ENCODE measurements at places on chromosomes 7 and 10. TPM values are rescaled to one million over a fixed set of nuclear protein-coding genes. Genes with fewer than 3 reads are reported as not detected.

The KCNH2 gene
- not detected for total RNA-seq

The ATG9B gene
- total RNA-seq = 2.0 TPM

The CYP3A7 gene
- total RNA-seq = not detected

The ASIC3 gene
- under 0.01 TPM for total RNA-seq

The FEZF1 gene
- not detected for total RNA-seq

The PRKAG2 gene
- 17.8 TPM for total RNA-seq

The ATOH7 gene
- 0.28 TPM for total RNA-seq

The LDB1 gene
- total RNA-seq = 35.0 TPM

The FAM180A gene
- 3.1 TPM for total RNA-seq

The HABP2 gene
- 0.19 TPM for total RNA-seq

The SEPTIN7 gene
- total RNA-seq = 191 TPM

The MICALL2 gene
- 20.9 TPM for total RNA-seq

The PITX3 gene
- under 0.01 TPM for total RNA-seq

The CCL24 gene
- total RNA-seq = not detected

The TFEC gene
- not detected for total RNA-seq

The GPER1 gene
- total RNA-seq = 3.1 TPM

The SPOCK2 gene
- 0.28 TPM for total RNA-seq

The CABCOCO1 gene
- total RNA-seq = not detected

The LIPA gene
- 61.9 TPM for total RNA-seq

The FRA10AC1 gene
- 4.2 TPM for total RNA-seq

The ACTL6B gene
- total RNA-seq = not detected

The RBP4 gene
- not detected for total RNA-seq

The EN2 gene
- total RNA-seq = not detected

The LEP gene
- total RNA-seq = not detected

The FAM25A gene
- total RNA-seq = not detected

The CEP55 gene
- total RNA-seq = 8.7 TPM

The NPSR1 gene
- not detected for total RNA-seq

The DNAJB9 gene
- 45.8 TPM for total RNA-seq

The TFPI2 gene
- total RNA-seq = 417 TPM

The TMEM236 gene
- under 0.01 TPM for total RNA-seq

The NOC3L gene
- total RNA-seq = 43.4 TPM

The MMP21 gene
- total RNA-seq = not detected

The GHRHR gene
- not detected for total RNA-seq

The FAM237B gene
- total RNA-seq = under 0.01 TPM

The TSC22D4 gene
- 13.2 TPM for total RNA-seq

The LRMDA gene
- 0.38 TPM for total RNA-seq

The GGCT gene
- total RNA-seq = 23.1 TPM

The NPY gene
- total RNA-seq = not detected

The NPC1L1 gene
- under 0.01 TPM for total RNA-seq

The KAT6B gene
- 28.2 TPM for total RNA-seq

The PNLIPRP1 gene
- total RNA-seq = not detected

The PAX4 gene
- not detected for total RNA-seq

The HSPA12A gene
- total RNA-seq = 18.0 TPM

The BMS1 gene
- total RNA-seq = 15.8 TPM

The PLA2G12B gene
- total RNA-seq = not detected

The CALN1 gene
- not detected for total RNA-seq

The TRIL gene
- 0.56 TPM for total RNA-seq

The DPYSL4 gene
- total RNA-seq = 7.6 TPM

The PURB gene
- 14.8 TPM for total RNA-seq

Measured in regular cardiac myocyte (primary cell).